ENCODE measurements at places on chromosomes 4 and X.

- DNase-seq: no peak
These were observed 119.0 kb downstream of the MANBA start for GRCh38 chr4:102641793-102642192.

DNA sequence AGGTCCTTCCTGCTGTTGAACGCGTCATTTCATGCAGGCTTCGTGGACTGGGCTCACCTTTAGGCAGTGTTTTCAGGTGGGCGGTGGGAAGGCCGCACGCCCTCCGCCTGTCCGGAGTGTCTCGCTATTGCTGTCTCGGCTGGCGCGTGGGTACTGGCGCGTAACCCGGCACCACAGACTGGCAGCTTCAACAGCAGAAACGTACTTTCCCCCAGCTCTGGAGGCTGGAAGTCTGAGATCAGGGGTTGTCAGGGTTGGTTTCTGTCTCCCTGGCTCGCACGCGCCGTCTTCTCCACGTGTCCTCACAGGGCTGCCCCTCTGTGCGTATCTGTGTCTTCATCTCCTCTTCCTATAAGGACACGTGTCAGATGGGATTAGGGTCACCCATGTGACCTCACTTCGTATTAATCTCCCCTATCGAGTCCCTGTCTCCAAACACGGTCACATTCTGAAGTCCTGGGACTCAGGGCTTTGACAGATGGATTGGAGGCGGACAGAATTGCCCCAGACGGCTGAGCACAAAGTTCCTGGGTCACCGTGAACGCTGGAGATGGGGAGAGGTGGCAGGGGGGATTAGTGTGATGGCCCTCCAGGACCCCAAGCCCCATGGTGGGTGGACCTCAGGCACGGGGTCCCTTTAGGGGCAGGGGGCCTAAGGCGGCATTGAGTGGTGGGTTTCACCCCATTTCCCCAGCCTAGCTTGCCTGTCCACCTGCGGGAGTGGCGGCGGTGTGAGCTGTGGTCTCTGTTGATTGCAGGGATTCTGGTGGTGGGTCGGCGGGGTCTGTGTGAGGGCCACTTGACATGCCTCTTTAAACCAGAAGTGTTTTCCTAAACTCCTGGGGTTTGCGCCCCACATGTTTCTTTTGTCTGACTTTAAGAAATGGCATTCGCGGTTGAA lies 83.4 kb upstream of the LRPAP1 start:
- no peak for DNase-seq

DNA sequence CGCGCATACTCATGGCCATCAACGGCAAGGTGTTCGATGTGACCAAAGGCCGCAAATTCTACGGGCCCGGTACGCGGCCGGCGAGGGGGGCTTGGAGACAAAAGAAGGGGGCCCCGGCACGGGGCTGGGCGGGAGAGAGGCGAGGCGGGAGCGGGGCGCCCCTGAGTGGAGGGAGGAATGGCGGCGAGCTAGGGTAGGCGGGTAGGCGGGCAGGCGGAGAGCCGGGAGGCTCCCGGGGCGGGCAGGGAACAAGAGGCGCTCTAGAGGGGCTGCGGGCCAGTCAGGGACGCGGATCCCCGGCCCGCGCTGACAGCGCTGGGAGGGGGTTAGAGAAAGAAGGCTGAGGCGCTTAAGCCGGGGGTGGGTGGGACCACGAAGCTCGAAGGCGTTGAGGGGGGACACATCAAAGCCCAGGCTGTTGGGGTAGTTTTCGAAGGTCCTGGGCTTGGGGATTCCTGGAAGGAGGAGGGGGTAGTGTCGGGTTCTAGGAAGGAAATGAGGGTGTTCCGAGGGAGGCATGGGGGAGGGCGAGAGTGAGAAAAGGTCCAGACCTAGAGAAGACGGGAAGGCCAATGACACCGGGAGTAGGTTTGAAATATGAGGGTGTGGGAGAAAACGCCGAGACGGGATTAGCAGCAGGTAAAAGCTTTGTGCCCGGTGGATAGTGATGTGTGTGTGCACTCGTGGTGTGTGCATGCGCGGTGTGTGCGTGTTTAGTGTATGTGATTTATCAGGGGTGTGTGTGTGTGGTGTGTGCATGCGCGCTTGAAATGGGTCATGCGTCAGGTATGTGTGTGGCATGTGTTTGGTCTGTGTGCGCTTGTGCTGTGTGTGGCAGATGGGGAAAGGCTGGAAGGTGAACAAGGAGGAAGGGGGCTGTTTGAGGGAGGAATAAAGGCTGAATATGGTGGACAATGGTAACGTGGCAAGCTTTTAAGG lies 807 bp downstream of the PGRMC1 start:
- peak; percentile 54 for DNase-seq

DNA sequence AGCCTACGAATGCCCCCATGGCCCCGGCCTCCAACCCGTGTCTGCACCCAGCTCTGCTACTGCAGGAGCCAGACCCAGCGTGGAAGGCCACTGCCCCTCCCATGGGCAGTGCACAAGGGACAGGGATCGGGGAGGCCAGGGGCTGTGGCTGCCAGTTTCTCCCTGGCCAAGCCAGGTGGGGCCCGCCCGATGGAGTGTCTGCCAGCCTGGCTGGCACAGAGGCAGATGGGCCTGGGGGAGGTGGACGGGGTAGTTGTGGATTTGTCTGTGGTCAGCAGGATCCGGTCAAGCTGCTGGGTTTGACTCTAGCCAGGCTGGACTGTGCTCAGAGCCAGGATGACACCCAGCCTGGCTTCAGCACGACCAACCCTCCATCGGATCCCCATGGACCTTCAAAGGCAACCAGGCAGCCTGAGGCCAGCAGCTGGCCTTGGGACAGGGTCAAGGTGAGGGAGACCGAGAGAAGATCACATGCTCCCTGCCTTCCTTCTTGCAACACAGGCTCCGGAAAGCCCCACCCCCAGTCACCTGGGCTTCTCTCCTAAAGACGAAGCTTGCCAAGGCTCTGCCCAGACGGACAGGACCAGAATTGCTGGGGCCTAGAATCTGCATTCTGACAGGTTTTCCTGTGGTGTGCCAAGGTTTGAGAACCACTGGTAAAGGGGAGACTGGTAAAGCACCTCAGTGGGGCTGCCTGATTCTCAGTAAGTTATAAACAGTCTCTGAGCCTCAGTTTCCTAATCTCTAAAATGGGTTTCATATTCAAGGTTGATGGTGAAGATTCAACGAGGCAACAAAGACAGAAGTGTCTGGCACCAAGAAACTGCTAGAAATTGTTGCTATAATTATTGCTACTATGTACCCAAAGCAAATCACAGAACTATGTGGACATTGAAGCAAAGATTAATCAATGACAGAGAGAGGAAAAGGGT lies 78.6 kb downstream of the PPP2R2C start:
- DNase-seq: no peak

DNA sequence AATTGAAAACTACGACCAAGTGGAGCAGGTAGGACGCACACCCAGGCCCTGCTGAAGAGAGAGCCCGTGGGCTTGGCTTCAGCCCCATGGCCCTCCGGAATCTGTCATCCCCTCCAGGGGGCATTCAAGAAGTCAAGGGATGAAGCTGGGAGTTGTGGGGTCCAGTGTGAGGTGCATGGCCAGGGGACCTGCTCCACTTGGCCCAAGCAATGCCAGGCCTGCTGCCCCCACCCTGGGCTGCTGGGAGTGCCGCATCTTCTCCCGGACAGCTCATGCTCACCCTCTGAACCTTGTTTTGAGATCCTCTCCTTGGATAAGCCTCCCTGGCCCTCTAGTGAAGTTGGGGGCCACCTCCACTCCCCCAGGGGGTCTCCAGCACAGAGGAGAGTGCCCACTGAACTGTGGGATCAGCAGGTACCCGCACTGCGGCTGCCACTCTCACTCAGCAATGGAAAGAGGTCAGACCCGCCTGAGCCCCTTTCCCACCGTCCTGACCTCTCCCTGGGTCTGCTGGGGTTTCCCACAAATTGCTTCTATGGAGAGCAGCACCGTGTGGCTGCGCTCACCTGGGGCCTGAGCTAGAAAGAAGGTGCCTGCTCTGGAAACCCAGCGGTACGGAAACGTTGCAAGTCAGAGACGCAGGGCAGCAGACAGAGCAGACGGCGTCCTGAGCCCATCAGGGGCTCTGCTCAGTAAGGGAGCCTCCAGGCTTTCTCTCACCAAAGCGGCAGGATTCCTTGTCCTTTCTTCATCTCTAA lies 5.0 kb upstream of the ABLIM2 start:
- no peak for DNase-seq

- DNase-seq: peak; percentile 46
These were observed 39.7 kb upstream of the PROM1 start for GRCh38 chr4:16123356-16124084.

DNA sequence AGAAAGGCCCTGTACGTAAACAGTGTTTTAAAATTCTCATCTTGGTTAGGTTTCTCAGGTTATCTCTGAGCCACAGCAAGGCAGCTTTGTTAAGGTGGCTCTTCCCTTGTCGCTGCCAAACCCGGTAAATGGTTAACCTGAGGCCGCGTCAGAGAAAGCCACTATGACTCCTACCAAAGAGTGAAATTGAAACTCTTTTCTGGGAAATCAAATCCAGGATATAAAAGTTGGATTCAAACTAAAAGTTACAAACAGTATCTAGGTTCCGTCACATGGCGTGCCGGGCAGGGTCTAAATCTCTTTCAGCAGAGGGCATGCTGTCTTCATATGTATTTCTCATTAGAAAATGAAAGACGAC lies 433 bp downstream of the MMAA start:
- peak; percentile 72 for DNase-seq

GRCh38 chr4:109472343-109472761 lies 38.7 kb downstream of the SEC24B start:
- no peak for DNase-seq

- DNase-seq: no peak
These were observed 3.4 kb downstream of the AIFM1 start for GRCh38 chrX:130162094-130162735.

DNA sequence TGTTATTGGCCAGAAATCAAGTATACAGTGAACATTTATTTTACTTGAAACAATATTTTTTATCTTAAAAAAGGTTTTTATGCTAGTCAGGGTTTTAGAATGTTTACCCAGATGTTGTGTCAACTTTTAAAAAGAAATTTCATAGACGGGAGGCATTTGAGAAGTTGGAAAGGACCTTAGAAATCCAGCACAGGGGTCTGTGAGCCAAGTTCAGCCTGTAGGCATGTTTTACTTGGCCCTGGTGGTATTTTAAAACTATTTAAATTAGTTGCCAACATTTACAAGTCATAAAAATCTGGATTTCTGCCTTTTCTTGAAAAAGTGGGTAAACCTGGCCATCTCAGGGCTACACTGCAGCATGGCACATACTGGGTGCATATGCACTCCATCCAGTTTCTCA lies 25.5 kb upstream of the FHL1 start:
- no peak for DNase-seq

GRCh38 chrX:68746988-68747387 lies 81.8 kb upstream of the EFNB1 start:
- no peak for DNase-seq

- no peak for DNase-seq
These were observed 899.5 kb upstream of the INTU start for GRCh38 chr4:126733301-126733700.

- DNase-seq: peak; percentile 76
These were observed 88.6 kb upstream of the TRIM2 start for GRCh38 chr4:153115322-153116290.

DNA sequence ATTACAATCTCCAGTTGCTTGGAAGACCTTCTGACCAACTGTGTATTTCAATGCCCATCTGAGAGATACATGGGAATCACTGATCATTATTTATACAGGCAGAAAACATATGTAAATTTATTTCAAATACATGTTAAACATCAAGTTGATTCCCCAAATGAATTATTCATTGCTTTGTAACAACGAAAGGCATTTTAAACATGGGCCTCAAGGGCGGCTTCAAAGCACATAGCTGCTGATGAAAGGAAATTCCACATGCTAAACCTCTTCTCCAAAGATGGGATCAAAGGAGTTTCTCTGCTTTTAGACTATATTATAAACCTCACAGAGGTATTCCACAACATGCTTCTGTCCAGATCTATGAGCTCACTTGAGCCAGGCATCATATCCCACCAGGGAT lies 4.3 kb upstream of the RAB40A start:
- DNase-seq: no peak

- DNase-seq: no peak
These were observed 31.6 kb upstream of the KIT start for GRCh38 chr4:54626113-54626512.

GRCh38 chr4:107027379-107027778 lies 8.7 kb downstream of the DKK2 start:
- DNase-seq: no peak
